ENCODE measurements at places on chromosomes 6 and 20.

GRCh38 chr20:34806255-34806654, 19.2 kb downstream of the NCOA6 start:
- no peak for DNase-seq

DNA sequence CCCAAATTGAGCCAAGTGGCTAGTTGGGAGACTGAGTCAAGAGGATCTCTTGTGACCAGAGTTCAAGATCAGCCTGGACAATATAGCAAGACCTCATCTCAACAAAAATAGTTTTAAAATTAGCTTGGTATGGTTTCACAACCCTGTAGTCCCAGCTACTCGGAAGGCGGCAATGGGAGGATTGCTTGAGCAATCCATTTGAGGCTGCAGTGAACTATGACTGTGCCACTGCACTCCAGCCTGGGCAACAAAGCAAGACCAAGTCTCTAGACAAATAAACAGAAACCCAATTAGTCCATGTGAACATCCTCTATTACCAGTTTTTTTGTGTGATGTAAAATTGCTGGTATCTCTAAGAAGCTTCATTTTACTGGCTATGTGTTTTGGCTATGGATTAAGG, 106.2 kb downstream of the TULP4 start:
- DNase-seq, result no peak

- DNase-seq, result no peak
Measured at GRCh38 chr6:118588626-118589025, 40.5 kb downstream of the PLN start.

DNA sequence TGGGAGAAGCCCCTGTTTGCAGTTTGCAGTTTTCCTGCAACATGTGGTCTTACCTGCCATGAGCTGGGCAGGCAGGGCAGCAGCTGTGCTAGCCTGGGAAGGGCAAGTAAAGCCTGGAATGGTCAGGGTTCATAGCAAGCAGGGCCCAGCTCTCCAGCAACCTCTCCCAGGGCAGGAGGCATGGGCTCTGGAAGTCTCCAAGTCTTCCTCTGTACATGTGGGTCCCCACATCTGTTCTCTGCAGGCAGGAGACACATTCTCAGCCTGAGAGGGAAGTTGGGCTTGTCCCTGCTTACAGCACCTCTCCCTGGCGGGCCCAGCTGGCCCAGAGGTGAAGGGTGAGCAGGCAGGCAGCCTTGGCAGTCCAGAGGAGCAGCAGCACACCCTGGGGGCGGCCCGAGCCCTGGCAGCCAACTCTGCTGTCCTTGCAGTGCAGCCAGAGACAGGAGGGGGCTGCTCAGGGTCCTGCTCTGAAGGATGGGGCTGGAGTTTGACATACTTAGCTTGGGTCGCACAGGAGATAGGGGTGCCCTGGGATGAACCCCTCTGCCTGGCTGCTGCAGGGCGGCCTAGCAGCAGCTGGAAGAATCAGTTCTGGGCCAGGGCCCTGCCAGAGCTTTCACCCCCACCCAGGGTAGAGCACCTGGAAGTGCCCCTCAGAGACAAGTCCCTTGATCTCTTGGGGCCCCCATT, 176.0 kb downstream of the MRPL14 start:
- no peak for DNase-seq

DNA sequence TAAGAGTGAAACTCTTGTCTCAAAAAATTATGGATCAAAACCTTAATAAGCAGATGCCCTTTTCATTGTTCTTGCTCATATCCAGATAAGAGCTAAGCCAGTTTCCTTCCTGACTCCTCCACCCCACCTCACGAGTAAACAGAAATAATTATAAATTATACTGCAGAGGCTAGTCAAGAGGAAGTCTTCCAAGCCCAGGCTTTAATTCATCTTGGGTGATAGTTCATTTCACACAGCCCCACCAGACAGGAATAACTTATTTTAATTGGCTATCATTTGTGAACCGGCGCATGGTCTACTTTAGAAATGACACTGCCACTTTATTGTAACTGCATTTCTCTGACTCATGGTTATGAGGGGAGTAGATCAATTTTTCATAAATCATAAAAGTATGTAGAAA, 102.0 kb downstream of the BTBD3 start:
- no peak for DNase-seq

GRCh38 chr6:137630666-137631065, 136.5 kb upstream of the OLIG3 start:
- DNase-seq, result no peak

All from skeletal muscle cell (primary cell).